ENCODE measurements at places on chromosomes 3 and 15.
A peak's percentile ranks its signal among the peaks of the same experiment; 100 is the strongest.

GRCh38 chr3:125357032-125357658 lies 18.0 kb downstream of the ZNF148 start:
- no peak for DNase-seq

DNA sequence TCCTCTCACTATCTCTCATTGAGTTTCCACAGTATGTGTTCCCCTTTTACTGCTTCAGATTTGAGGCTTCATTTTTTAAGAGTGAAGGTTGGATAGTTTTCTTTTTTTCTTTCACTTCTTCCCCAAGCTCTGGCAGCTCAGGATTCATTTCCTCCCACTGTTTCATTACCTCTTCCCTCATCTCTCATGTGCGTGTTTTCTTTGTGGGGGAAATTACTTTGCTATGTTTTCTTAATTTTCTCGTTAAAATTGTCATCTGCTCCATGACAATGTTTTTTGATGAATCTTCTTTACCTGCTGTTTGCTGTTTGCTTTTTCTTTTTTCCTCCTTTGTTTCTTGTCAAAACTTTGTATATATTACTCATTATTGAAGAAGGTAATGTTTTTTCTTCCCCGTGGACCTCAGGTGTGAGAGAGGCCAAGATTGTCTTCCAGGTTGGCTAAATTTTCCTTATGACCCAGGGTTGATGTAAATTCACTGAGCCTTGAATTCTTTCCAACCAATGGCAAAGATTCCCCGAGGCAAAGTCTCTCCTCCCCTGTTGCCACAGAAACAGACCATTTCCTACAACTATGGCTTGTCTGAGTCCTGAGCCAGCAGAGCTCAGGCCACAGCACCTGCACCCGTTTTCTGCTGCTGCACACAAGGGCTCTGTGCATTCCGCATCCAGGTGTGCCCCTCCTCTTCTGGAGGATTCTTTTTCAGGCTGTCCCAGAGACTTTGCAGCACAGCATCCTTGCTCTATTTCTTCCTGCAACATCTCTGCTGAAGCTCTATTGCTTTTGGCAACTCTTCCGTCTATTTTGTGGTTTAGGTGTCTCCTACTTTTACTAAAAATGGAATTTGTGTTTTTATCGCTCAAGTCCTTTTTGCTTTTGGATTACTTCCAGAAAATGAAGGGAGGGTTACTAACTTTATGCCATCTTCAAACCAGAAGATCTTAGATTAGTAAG lies 66.1 kb downstream of the NOX5 start:
- no peak for DNase-seq

- DNase-seq: peak; percentile 33
Measured at GRCh38 chr3:139561959-139562676, 22.6 kb upstream of the RBP1 start.

DNA sequence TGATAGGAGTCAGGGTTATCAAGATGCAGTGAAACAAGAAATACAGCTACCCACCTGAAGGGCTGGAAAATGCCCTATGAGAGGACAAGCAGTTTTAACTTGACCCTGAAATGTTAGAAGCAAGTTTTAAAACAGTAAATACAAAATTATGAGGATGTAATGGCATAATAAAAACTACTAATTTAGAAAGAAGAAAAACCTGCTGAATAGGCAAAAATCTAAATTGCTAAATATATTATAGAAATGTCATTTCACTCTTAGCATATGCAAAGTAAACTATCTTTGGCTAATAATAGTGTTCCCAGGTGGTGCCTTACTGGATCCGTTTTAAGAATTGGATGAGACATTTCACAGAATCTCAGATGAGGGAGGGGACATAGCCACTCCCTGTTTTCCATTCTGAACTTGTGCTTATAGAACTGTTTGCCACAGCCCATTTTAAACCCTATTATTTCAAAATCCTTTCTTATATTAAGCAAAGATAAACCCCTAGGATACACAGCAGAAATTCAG lies 294.6 kb downstream of the LSAMP start:
- DNase-seq: no peak

DNA sequence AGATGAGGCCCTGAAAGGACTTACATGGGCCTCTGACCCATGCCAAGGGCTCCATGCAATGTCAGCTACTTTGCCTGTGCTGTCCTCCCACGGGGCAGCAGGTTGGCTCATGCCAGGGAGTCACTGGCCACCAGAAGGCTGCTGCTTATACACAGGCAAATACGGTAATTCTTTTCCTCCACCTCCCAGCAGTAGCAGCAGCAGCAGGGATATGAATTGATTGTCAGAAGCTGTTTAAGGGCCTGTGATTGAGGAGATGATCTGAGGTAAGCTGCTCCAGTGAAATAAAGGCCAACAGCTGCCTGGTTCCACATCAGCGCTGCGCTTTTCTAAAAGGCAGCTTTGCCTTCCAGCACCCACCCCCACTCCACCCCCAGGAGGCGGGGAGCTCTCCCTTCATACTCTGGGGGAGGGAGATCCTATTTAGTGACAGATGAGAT lies 250.5 kb downstream of the SHQ1 start:
- DNase-seq: no peak

DNA sequence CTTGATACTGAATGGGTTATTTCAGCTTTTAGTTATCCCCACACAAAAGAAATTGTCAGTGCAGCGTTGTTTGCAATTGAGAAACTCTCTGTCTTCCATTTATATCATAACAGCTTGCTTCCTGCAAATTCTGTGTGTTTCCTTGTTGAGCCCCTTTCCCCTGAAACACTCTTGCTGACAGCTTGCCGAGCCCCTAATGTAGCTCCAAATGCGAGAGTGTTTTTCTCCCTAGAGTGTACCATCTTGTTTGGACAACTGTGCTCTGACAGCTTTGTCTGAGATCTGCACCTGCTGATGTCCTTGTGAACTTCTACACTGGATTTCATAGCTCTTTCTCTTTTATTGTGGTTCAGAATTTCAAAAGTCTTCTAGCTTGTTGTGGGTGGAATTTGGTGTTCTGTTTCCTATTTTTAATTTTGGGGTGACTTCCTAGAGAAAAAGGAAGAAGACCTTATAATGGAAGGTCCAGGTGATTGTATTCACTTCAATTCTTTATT lies 343.5 kb downstream of the PDCD6IP start:
- DNase-seq: no peak

GRCh38 chr3:148730676-148731075 lies 33.0 kb downstream of the AGTR1 start:
- no peak for DNase-seq

DNA sequence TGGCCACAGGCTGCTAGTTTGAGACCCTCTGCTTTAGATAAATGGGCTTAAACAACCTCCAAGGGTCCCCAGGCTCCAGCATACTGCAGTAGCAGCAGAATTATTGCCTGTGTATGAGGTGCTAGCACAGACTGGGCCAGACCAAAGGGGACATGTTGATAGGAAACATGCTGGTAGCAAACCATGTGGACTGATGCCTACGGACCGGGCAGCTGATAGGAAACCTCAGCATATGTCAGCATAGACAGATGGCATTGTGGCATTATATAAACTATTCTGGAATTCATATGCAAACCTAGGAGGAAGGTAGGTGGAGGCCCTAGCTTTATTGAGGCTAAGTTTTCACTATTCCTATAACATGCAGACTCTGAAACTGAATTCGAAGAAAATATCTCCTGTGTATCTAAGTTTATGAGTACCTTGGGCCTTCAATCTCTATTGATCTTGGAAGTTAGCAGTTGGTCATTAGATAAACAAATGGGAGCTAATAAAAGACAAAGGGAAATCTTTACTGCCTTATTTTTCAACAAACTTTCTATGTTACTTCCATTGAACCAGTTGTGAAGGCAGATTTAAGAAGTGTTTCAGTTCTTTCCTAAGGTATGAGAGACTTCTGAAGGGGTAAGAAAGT lies 1.7 kb upstream of the HGD start:
- no peak for DNase-seq

- no peak for DNase-seq
Measured at GRCh38 chr3:100245136-100245535, 15.7 kb upstream of the TBC1D23 start.

DNA sequence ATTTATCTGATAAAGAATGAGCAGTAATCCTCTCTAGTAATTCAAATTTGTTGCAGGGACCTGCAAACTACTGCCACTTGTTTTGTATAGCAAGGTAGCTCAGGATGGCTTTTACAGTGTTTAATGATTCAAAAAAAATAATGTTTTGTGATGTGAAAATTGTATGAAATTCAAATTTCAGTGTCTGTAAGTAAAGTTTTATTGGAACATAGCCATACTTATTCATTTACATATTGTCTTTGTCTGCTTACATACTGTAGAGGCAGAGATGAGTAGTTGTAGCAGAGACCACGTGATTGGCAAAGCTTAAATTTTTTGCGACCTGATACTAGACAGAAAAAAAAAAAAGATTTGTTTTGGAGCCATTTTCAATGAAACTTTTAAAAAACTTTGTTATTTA lies 6.5 kb upstream of the UTS2B start:
- no peak for DNase-seq

- DNase-seq: no peak
Measured at GRCh38 chr3:157073810-157074209, 86.1 kb downstream of the CCNL1 start.

DNA sequence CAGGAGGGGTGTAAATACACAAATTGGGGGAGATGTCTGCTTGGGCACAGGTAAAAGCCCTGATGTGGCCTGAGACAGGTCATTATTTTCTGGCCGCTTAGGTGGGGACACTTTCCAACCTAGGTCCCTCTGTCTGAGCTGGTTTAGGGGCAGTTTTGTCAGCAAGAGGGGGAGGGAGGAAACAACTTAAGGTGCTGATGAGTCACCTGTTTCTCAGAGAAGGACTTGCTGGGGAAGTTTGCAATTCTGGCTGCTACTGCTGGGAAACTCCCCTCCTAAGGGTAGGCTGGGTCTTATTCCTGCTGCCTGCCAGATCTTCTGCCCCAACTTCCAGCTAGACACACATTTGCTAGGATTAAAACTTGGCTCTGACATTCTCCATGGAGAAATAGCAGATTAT lies 4.8 kb upstream of the RHOV start:
- DNase-seq: no peak

- no peak for DNase-seq
Measured at GRCh38 chr3:187000711-187001151, 70.4 kb downstream of the ST6GAL1 start.

DNA sequence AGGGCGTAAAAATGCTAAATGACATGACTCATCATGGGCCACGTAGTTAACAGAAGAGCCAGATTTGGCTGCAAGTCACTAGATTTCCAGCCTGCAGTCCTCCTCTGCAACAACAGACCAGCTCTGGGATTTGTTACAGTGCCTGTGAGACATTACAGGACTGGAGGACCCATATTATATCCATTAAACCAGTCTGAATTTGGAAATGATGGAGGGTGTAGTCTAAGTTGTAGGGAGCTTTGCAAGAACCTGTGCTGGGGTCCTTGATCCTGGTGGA lies 10.8 kb downstream of the ZNF774 start:
- DNase-seq: peak; percentile 83

All from dermis microvascular lymphatic vessel endothelial cell (primary cell).